Stimulated activated CD4-positive, alpha-beta T cell treated with anti-CD3 and anti-CD28 coated beads, Interleukin-1b, Interleukin-23, amount 100 ng/mL, for 1 hour (primary cell): ENCODE measurements at places on chromosomes 5 and 9.

DNA sequence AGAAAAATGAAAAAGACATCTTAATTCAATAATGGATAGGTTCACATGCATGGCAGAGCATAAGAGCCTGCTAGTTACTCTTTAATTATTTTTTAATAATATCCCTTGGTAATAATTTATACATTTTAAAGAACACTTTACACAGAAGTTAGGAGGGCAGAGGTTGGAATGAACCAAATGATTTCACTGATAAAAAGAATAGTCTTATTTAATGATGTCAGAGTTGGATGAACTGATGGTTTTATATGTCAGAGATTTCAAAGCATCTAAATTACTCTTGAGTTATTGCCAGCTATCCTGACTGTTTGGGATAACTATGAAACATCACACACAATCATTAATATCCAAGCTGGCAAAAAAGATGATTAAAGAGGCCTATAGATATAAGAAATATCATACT is 244.8 kb downstream of the CSNK1G3 start:
- DNase-seq, result no peak

DNA sequence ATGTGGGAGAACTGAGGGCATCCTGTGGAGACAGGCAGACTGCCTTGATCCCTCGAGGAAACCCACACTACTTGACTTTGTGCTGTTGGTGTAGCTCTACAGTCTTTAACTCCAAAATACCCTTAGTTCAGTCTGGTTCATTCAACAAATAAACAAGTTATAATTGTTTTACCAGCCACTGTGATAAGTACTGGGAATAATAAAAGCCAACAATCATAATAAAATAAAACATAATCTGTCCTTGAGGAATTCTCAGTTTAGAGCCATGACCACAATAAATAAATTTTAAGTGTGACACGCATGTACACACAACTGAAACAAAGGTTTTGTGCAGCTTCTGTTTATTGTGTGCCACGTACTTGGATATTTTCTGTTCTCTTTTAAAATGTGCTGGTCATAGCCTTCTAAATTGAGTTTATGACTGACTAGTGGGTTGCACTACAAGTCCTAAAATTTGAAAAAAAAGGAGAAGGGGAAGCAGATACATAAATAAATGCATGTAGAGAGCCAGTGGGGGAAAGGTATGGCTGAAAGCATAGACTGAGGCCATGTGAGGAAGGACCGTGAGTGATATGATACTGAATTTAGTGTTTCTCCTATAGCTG is 6.2 kb upstream of the SCAMP1 start:
- no peak for DNase-seq

GRCh38 chr9:71685988-71686387 is 82.3 kb downstream of the CEMIP2 start:
- no peak for DNase-seq

GRCh38 chr5:144377207-144377606 is 206.5 kb downstream of the KCTD16 start:
- DNase-seq, result no peak

- DNase-seq, result no peak
These were observed 31.6 kb downstream of the ABLIM3 start for GRCh38 chr5:149172709-149173505.

- DNase-seq, result no peak
These were observed 71.2 kb upstream of the CNTLN start for GRCh38 chr9:17063535-17064135.

GRCh38 chr9:18920141-18921084 is 112.6 kb downstream of the SAXO1 start:
- DNase-seq, result no peak

DNA sequence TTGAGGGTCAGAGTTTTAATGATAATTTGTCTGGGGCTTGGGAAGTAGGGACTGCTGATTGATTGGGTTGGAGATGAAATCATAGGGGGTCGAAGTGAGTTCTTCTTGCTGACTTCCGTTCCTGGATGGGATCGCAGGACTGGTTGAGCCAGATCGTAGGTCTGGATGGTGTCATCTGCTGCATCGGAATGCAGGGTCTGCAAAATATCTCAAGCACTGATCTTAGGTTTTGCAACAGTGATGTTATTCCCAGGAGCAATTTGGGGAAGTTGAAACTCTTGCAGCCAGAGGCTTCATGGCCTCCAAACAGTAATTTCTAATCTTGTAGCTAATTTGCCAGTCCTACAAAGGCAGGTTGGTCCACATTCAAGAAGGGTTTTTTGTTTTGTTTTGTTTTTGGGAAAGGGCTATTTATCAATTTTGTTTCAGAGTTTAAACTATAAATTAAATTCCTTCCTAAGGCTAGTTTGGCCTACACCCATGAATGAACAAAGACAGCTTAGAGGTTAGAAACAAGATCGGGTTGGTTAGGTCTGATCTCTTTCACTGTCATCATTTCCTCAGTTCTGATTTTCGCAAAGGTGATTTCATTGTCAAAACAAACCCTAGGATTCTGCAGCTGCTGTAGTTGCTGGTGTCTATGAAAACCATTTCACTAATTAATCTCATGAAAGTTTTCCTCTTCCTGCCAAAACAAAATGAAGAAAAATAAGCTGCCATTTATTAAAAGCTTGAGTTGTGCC is 388.0 kb downstream of the TMEM232 start:
- DNase-seq, result no peak

DNA sequence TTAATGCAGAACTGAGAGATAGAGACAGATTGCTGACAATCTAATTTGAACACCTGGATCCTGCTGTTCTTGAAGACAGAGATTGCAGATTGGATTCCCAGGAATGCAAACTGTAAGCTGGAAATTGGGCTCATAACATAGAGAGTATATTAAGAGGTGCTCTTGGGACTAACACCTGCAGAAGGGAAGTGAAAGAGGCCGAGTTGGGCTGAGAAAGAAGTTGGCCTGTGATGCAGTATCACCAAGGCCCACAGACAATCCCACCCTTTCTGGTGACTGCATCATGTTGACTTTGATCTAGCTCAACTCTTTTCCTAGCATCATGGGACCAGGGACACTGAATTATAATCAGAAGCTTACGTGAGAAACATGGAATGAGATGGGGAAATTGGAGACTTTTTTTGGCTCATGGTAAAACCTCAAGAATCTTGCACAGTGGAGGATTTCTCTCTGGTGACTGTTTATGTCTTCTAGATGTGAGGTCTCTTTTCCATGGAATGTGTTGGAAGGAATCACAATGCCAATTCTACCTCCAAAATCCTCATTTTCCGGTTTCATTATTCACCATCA is 36.5 kb upstream of the NUDT12 start:
- DNase-seq, result no peak

DNA sequence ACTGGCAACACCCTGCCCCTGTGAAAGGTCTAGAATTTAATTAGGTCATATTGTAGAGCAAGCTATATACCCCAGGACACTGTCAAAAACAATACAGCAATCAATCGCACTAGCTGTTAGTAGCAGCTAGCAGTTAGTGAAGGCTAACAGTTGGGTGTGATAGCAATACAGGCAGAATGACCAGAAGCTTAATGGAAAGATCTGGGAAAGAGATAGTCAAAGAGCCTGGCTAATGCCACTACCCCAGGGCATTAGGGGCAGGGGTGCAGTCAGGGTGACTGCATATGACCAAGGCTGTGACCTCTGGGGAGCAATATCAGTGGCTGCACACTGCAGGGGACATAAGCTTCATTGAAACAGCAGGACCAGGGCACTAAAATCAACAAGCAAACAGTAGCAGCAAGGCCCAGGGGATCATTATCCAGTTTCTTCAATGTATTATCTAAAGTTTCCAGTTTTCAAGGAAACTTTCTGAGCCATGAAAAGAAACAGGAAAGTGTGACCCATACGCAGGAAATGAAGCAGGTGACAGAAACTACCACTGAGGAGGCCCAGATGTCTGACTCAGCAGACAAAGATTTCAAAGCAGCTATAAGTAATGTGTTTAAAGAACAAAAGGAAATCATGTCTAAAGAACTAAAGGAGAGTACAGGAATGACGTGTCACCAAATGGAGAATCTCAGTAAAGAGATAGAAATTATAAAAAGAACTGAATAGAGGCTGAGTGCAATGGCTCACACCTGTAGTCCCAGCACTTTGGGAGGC is 82.4 kb downstream of the ZNF354C start:
- DNase-seq, result no peak
